ENCODE measurements at places on chromosomes 6 and 20.

DNA sequence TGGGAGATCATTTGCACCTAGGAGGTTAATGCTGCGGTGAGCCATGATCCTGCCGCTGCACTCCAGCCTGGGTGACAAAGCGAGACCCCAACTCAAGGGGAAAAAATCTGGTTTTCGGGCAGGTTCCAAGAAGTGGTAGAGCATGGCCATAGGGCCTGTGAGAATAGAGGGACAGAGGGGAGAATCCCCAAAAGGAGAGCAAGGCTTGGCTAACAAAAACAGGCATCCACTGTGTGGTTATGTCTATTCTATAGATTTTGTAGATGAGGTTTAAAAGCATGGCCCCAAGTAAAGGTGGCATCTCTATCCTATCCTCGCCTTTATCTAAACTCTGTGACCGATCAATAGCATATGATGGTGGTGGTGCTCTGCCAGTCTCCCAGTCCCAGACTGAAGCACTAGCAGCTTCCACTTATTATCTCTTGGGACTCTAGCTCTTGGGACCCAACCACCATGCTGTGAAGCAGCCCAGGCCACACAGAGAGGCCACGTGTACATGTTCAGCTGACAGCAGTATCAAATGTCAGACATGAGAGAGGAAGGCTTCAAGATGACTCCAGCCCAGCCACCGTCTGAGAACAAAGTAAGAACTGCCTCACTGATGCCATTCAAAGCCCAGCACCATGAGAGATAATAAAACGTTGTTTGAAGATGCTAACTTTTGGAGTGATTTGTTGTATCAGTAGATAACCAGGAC lies 27.7 kb downstream of the EIF2S2 start:
- DNase-seq = no peak

GRCh38 chr6:158016571-158017383 lies 35.1 kb downstream of the SYNJ2 start:
- DNase-seq = no peak

- DNase-seq = no peak
Measured at GRCh38 chr6:134315974-134316441, 1.9 kb downstream of the SGK1 start.

DNA sequence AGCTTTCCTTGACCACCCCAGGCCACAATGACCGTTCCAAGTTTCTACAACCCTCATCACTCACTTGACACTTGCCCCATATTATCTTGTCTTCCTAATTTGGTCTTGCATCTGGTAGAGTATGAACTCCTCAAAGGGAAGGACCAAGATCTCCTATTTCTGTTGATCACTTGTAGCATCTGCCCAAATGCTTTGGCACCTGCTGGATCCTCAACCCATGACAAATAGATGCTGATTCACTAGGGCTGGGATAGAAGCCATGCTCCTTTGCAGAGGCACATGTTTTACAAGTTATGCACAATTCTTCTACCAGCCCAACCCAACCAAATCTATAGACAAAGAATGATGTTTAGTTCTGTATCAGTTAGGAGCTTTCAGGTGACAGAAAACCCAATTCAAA lies 110.7 kb downstream of the UNC5CL start:
- no peak for DNase-seq

DNA sequence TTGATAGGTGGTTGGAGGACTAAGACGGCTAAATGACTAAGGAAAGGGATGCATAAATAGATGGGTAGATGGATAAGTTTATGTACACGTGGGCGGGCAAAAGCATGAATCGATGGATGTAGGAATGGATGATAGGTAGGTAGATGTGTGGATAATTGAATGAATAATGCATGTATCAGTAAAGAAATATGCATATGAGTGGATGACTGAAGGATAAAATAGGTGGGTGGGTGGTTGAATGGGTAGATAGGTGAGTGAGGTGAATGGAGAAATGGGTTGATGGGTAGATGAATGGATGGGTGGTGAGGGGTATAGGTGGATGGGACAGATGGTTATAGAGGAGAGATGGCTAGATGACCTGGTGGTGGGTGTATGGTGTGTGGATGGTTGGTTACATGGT lies 20.2 kb downstream of the SLC12A5 start:
- no peak for DNase-seq

GRCh38 chr20:32050851-32051556 lies 1.0 kb upstream of the HCK start:
- DNase-seq = no peak

DNA sequence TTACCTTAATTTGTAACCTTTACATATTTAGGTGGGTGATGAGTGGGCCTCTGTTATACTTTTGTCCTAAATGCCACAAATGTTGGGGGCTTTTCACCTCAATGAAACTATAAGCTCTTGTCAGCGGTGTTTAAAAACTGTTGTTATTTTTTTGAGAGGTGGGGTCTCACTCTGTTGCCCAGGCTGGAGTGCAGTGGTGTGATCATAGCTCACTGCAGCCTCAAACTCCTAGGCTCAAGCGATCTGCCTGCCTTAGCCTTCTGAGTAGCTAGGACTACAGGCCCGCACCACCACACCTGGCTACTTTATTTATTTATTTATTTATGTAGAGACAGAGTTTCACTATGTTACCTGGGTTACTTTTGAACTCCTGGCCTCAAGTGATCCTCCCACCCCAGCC lies 66.7 kb downstream of the ZDHHC14 start:
- DNase-seq = no peak

DNA sequence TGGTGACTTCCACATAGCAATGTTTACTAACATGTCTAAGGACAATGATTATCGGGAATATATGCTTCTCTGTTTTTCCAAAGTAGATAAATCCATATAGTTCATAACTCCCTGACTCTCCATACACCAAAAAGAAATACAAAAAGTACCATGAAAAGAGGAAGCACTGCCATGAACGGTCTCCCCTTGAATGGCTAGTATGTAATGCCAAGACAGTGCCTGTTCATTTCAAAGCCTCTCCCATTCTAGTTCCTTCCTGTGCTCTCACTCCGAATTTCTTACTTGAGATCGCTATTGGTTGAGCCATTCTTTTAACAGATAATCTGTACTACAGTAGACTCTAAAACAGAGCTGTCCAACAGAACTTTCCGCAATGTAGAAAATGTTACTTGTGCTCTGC lies 54.8 kb upstream of the EDN1 start:
- no peak for DNase-seq

DNA sequence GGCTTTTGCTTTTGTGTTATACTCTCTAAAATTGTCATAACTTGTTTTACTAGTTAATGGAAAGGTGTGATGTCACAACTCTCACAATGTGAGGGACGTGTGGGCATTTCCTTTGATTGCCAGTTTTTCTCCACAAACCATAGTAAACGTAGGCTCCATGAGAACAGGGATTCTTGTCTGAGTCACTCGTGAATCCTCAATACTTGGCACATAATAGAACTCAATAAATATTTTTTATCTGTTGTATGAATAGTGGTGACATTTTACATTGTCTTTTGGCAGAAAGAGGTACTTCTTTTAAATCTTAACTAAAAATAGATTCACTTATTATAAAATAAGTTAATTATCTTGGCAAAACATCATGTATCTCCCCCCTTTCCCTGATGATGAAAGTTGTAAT lies 69.0 kb upstream of the CNKSR3 start:
- DNase-seq = peak; percentile 41

DNA sequence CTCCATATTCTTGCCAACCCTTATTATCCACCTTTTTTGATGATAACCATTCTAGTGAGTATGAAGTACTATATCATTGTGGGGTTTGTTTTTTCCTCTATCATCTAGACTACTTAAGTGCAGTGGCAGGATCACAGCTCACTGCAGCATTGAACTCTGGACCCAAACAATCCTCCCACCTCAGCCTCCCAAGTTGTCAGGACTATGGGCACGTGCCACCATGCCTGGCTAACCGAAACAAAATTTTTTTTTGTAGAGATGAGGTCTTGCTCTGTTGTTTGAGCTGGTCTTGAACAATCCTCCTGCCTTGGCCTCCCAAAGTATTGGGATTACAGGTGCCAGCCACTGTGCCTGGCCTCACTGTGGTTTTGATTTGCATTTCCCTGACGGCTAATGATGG lies 67.5 kb downstream of the TRPC4AP start:
- DNase-seq = no peak

- no peak for DNase-seq
Measured at GRCh38 chr6:155187106-155187505, 76.7 kb upstream of the CLDN20 start.

- DNase-seq = no peak
Measured at GRCh38 chr6:141653590-141653989, 479.1 kb upstream of the GJE1 start.

DNA sequence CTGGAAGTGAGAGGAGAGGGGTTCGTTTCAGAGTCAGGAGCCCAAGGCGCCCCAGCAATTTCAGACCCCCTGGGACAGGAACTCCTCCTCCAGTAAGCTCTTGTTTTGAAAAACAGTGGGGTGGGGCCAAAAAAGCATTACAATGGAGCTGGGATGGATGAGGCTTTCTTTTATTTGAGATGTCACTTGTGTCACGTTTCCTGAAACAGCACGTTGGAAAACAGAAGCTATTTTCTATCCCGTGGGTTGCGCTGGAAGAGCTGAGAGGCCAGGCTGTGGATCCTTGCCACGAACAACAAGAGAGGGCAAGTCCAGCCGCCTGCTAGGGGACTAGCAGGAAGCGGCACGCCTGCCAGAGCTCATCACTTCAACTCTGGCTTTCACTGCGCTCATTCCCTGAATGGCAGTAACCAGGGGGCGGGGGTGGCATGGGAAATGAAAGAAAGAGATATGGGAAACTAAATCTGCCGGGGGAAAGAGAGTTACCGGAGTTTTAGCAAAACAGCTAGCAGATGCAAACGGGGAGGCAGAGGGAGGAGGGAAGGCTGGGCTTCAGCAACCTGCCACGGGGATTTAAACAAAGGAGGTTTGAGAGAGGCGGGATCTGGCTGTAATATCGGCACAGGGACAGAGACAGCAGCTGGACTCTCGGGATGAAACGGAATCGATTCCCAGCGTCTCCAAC lies 34.6 kb downstream of the GCNT2 start:
- peak; percentile 44 for DNase-seq

GRCh38 chr6:93787841-93788240 lies 368.5 kb upstream of the EPHA7 start:
- no peak for DNase-seq

DNA sequence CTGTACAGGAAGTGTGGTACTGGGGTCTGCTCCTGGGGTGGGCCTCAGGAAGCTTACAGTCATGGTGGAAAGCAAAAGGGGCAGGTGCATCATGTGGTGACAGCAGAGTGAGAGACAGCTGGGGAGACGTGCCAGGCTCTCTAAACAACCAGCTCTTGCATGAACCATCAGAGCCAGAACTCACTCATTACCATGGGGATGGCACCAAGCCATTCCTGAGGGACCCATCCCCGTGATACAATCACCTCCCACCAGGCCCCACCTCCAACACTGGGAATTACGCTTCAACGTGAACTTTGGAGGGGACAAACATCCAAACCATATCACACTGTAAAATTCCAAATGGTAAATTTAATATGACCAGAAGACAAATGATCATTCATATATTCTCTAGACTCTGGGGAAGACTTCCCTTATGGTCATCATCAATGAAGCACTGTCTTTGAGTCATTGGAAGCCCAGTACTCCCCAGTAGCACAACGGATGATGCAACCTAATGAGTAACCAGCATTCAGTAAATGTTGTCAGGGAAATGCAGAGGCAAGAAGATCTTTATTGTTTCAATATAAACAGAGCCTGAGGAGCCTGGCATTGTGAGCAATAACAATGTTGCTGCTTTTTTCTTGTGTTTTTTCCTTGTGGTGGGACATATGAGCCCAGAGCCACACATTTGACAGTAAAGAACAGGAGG lies 48.2 kb upstream of the RALY start:
- DNase-seq = peak; percentile 60

DNA sequence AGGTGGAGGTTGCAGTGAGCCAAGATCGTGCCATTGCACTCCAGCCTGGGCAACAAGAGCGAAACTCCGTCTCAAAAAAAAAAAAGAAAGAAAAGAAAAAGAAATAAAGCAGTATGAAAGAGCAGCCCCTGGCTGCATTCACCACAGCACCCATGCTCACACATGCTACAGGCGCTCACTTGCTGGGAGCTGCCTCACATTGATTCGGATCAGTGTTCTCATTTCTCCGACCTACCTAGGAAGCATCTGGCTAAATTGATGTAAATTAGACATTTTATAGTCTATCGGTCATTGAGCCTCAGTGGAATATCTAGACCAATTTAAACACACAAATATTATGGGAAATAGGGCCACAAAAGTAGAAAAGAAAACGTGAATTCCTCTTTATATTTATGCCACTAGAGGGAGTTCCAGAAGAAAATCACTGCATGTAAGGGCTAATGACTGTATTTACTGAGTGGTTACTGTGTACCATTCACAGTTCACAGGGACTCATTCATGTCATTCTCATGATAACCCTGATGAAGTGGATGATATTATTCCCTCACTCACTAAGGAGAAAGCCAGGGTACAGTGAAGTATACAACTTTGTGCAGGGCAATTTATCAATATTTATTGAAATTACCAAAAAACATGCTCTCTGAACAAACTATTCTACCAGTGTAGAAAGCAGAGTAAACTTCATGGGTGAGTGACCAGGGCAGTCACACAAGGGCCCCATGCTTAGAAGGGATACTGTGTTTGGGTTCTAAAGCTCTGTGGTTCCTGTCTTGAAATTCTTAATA lies 5.3 kb upstream of the MOG start:
- peak; percentile 64 for DNase-seq

DNA sequence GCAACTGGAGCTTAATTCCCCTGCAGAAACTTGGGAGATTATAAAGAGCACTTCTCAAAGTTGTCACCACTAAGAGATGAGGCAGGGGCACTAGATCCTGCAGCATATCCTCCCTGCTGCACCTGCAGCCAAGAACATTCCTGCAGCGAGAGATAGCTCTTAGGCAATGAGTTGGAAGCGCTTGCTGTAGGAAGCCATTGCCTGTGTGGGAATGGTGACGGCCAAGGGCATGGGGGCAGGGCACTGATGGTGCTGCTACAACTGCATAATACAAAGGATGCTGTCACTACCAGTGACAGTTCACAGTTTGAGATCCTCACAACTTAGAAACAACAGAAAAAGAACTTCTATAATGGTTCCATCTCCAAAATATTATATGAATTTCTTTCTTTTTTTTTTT lies 89.9 kb downstream of the CDS2 start:
- no peak for DNase-seq

DNA sequence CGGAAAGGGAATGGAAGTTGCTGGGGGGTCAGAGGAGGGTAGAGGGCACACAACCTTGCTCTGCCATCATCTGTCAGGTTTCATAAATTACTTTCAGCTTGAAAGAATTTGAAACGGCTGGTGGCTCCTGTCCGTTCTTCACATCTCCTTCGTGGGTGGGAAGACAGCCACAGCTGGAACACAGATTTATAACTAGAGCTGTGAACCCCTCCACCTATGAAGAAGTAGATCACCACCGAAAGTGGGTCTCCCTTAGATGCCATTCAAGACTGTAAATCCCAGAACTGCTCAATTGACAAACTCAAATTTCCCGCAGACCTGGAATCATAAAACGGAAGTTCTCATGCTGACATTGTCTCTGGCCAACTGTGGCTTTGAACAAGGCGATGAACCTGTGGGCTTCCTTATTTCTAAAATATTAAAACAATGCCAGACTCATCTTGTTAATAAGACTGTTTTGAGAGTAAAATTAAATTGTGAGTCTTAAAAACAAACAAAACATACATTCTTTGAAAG lies 65.3 kb downstream of the BTBD3 start:
- no peak for DNase-seq

Data from RWPE1 (cell line).